Hematopoietic multipotent progenitor cell (in vitro differentiated cells): ENCODE measurements at places on chromosomes 16 and 17. TPM values are rescaled to one million over a fixed set of nuclear protein-coding genes. Genes with fewer than 3 reads are reported as not detected.
A peak's percentile ranks its signal among the peaks of the same experiment; 100 is the strongest.

The DPEP2NB gene
- total RNA-seq = under 0.01 TPM

- peak; percentile 56 for DNase-seq
Observed at GRCh38 chr17:39197380-39198185, at the start of gene CACNB1. Gene CACNB1, minus strand, starts transcription at chr17:39197669. Its CDS starts 174 bp downstream, at chr17:39197495.

The MYH13 gene
- total RNA-seq = not detected

GRCh38 chr17:68011199-68011665, 15.0 kb upstream of the C17orf58 start:
- DNase-seq = peak; percentile 49

GRCh38 chr16:80806927-80807340, 2.5 kb upstream of the CDYL2 start:
- DNase-seq = no peak

DNA sequence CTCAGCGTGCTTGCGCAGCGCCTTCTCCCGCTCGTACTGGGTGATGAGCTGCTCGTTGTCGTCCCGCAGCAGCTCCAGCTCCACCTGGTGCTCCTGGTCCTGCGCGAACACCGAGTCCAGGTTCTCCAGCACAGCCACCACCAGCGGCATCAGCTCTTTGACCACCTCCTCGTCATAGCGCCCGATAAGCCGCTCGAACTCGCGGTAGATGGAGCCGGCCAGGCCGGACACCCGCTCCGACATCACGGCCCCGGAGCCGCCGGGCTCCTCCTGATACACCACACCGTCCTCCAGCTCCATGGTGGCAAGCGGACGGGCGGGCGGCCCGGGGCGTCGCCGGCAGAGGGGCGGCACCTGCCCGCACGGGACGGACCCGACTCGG, 320 bp downstream of the SPAG9 start:
- no peak for DNase-seq
